ENCODE measurements at places on chromosomes 5 and 9. TPM values are rescaled to one million over a fixed set of nuclear protein-coding genes. Genes with fewer than 3 reads are reported as not detected.

Gene IFNA6
- not detected for total RNA-seq

Gene C9
- total RNA-seq: 0.34 TPM

Gene KIF4B
- 0.12 TPM for total RNA-seq

Gene OR1Q1
- not detected for total RNA-seq

Gene SLC6A7
- total RNA-seq: not detected

Gene ACTBL2
- 0.07 TPM for total RNA-seq

Gene QRFP
- total RNA-seq: not detected

Gene NUTM2F
- total RNA-seq: not detected

Gene GCNT4
- 0.07 TPM for total RNA-seq

Gene MAMDC2
- total RNA-seq: 1.2 TPM

Gene ACER2
- 4.3 TPM for total RNA-seq

Gene MTMR12
- 27.3 TPM for total RNA-seq

Gene GARIN3
- not detected for total RNA-seq

Gene LRRC26
- 2.4 TPM for total RNA-seq

- DNase-seq: no peak
Observed at GRCh38 chr5:175671013-175671412, 13.1 kb downstream of the HRH2 start.

DNA sequence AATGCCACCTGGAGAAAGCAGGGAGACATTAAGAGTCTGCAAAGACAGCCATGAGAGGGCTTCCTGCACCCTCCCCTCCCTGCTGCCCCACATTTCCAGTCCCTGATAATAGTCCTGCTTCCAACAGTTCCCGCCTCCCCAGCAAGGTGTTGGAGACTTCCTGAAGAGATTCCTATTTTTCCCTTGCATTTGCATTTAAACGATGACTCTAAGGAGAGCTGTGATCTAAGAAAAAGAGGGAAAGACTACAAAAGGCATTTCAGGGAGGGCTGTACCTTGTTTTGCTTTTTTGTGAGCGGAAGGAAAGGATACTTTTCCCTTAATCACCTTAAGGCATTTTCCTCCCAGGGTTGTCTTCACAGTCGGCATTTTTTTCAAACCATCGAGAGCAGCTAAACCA lies 62.1 kb downstream of the GAS1 start:
- no peak for DNase-seq

DNA sequence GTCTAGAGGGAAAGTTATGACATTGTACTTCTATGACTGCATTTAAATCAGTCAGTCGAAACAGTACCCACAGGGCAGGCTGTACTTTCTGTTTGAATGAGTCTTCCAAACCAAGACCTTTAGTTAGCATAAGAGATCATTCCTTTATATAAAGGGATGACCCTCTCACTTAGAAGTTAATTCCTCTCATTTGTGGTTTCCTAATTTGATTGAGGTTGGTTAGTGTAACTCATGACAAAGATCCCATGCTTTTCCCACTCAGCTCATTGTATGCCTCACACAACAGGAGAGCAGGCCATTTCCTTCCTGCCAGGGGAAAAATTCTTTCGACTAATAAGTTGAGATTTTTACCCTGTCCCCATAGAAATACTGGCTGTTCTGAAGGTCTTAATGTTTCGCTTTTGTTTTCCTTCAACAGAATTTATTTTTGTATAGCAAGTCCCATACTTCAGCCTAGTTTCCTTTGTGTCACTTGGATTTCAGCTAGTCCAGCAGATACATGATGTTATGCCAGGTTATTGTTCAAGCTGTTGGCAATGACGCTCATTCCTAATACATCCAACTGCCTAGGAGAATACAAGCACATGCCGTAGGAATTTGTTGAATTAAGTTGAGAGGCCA lies 500.7 kb downstream of the SPATA31D1 start:
- no peak for DNase-seq

DNA sequence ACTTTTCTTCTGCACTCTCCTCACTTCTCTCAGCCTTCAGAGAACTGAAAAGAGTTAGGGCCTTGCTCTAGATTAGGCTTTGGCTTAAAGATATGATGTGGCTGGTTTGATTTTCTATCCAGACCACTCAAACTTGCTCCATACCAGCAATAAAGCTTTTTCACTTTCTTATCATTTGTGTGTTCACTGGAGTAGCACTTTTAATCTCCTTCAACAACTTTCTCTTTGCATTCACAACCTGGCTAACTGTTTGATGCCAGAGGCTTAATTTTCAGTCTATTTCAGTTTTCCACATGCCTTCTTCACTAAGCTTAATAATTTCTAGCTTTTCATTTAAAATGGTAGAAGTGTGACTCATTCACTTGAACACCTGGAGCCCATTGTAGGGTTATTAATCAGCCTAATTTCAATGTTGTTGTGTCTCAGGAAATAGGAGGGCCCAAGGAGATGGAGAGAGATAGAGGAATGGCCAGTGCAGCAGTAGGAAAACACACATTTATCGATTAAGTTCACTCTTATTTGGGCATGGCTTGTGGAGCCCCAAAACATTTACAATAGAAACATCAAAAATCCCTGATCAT lies 5.9 kb downstream of the ATPSCKMT start:
- no peak for DNase-seq

DNA sequence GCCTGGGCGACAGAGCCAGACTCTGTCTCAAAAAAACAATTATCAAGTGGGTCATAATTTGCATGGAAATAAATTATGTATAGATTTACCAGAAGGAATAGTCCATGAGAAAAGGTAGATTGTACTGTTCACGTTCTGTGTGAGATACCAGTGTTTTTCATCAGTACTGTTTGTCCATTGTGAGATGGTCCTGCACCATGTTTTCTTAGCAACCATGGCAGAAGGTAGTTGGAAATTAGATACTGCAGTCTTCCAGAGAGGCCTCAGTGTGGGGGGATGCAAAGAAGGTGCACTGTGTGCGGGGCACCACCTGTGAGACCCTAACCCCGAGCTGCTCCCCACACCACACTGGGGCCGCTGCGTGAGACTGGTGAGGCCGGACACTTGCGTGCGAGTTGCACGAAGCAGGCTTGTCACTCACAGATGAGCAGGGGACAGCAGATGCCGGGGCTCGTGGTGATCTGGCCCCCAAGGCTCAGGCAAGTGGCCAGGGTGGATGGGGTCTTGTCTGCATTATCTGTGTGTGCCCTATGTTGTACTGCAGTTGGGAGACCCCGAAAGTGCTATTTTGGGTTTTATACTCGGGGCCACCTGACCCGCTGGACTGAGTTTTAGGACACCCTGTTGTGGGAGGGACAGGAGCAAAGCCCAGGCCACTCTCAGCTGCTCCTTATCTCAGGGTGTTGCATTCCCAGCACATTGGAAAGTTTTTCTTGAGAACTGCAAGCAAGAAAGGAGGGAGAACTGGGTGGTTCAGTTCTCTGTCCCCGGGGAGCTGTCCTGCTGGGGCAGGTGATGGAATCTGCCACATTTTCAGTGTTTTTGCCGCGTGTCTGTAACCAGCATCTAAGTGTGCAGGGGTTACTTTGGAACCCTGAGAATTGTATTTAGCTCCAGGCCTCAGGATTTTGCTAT lies 61.9 kb downstream of the EHMT1 start:
- DNase-seq: no peak

GRCh38 chr5:29296548-29296947 lies 1896.9 kb upstream of the CDH6 start:
- DNase-seq: no peak

DNA sequence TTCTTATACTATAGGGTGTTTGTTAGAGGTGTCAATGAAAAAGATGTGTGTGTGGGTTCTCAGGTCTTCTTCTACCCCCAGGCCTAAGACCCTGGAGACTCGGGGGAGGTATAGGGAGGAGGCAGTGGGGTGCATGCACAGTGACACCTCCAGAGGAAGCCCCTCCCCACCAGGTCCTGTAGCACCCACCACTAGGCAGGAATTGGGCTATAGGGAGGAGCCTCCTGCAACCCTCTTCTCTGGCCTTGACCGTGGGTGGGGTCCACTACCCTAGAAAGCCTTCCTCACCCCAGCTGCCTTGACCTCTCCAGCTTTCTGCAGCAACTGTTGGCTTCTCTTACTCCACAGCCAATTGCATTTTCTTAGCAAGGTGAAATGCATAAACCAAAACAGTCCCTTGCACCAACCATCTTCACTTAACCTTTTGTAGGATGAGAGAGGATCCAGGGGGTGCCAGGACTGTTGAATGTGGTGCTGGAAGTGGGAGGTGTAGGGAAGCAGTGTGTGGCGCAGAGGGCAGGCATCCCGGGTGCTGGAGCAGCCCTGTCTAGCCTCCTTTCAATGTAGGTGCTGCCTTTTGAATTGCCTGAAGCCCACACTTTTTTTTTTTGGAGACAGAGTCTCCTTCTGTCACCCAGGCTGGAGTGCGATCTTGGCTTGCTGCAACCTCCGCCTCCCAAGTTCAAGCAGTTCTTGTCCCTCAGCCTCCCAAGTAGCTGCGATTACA lies 128.5 kb downstream of the RGS3 start:
- no peak for DNase-seq

DNA sequence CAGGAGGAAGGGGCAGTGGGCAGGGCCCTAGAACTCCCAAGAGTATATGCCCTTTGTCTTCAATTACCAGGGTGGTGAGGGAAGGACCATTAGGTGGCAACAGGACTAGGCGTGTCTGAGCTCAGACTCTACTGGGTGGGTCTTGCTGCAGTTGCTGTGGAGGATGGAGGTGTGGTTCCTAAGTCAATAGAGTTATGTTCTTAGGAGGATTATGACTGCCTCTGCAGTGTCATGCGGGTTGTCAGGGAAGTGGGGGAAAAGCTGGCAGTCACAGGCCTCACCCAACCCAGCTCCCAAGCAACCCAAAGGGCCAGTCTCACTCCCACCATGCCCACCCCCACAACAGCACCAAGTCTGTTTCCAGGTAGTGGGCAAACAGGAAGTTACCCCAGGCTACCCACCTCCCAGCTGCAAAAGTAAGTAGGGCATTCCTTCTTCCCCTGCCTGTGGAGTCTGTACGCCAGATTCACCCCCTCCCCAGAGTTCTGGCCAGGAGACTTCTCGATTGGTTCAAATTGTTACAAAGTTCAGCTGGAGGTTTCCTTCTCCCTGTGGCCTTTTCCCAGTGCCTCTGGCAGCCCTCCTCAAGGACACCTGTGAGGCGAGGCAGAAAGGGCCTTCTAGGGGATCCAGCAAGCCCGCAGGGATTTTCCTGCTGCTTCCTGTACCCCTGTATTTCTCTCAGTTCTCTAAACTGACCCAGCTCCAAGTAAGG lies 145.3 kb downstream of the HINT1 start:
- no peak for DNase-seq

- no peak for DNase-seq
Observed at GRCh38 chr5:81782811-81783210, 31.9 kb upstream of the SSBP2 start.

- DNase-seq: no peak
Observed at GRCh38 chr5:38830521-38831051, 15.2 kb upstream of the OSMR start.

GRCh38 chr9:81214975-81215374 lies 474.4 kb downstream of the TLE1 start:
- no peak for DNase-seq

DNA sequence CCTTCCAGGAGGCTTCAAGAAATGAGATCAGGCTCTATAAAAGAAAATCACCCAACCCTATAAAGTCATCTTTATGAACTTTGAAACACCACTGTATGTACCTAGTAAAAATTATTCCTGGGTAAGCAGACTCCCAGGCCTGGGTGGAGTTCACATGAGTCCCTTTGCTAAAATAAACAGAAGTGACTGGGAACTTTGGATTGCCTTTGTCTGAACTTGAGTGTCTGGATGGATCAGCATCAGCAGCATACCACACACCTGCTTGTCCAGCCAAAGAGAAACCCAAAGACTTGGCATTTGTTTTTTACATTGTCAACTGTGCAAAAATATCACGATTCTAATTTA lies 79.6 kb upstream of the CDKN2B start:
- DNase-seq: no peak

DNA sequence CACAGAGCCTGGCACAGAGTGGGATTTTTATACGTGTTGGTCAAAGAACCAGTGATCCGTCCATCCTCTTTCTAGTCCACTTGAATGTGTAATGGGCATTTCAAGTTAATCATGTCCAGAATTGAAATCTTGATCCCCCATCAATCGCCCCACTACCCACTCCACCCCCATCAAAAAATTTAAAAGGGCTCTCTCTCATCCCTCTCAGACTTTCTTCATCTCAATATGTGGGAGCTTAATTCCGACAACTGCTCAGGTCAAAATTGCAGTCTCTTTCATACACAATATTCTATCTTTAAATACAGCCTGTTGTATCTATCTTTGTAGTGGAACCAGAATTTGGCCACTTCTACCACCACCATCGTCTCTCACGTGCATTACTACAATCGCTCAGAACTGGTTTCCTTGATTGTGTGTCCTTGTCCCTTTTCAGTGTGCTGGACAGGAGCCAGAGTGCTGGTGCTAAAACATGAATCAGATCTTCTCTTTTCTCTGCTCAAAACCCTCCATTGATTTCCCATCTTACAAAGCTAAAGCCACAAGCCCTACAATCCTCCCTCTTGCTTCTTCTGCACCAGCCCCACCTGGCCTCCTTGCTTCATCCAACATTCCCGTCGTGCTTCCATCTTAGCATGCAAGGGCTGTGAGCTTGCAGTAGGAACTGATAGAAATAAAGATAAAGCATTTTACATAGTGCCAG lies 786 bp upstream of the KIF3A start:
- no peak for DNase-seq

- DNase-seq: no peak
Observed at GRCh38 chr9:109245310-109245897, 75.5 kb downstream of the EPB41L4B start.

DNA sequence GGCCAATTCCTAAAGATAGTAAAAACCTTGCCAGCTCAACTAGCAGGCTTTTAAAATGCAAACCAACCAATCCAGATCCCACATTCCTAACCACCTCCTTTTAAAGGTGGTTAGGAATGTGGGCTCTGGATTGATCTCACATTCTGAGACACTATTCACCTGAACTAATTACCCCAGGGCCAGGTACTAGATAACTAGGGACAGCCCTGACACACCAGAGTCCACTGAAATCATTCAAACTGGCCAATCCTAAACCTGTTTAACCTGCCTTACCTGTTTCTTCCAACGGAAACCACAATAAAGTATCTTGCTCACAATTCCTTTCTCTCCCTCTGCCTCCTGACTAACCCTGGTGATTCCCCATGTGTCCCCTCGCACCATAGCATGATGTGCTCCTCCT lies 168.3 kb upstream of the DMAC1 start:
- DNase-seq: no peak

DNA sequence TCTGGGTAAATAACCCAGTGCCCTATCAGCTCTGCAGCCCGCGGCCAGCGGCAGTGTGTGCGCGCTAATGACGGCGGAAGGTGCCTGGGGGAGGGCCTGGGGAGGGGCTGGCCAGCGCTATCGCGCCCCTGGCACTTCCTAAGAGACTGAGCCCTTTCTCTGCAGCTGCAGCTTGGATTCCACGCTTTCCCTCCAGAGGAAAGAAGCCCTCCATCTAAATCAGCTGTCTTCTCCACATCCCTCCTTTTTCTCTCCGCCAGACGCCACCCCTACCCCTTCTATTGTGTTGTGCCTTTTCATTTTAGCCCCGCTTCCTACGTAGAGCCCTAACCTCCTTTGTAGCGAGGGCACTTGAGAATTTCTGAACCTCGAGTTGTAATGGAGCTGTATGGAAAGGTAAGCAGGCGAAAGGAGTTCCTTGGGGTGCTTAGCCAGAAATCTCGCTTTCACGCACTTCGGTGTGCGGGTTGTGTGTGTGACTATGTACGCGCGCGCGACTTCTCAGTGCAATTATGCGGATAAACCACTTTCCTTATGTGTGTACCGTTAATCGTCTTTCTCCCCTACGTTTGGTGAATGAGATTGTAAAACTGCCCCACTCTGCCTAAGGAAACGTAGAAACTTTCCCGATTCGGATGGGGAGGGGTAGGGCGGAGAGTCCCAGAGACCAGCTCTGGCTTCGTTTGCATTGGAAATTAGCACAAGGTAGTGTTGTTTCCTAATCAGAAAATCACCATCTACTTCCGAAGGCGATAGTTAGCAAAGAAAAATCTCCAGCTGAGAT lies 664 bp upstream of the RAB3C start:
- no peak for DNase-seq

GRCh38 chr5:147483961-147484707 lies 25.7 kb downstream of the DPYSL3 start:
- DNase-seq: no peak

Measured in HCT116 (cell line).